ENCODE measurements at places on chromosomes 7 and 10.

DNA sequence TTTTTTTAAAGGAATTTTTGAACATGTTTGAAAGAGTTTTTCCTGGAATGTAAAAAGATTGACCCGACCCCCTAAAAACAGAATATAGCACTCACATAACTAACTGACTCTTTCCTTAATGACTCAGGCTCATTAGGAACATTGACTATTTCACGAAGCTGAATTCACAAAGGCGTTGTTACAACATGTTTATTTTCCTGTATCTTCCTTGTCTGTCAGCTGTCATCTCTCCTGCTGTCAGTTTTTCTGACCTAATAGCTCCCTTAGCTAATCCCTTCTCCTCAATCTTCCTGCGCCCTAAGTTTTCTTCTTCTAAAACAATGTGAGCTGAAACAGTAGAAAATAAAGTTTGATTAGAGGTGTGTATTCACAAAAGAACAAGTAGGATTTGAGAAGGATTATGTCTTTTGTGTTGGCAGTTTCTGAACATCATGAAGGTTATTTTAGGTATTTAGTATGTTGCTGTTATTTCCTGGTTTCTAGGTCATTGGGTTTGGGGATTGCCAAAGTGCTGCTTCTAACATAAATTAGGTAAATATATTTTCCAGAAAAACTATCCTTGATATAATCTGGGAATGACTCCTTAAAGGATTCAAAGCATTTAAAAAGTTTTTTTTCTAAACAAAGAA, 4.6 kb upstream of the MDFIC start:
- DNase-seq = no peak

DNA sequence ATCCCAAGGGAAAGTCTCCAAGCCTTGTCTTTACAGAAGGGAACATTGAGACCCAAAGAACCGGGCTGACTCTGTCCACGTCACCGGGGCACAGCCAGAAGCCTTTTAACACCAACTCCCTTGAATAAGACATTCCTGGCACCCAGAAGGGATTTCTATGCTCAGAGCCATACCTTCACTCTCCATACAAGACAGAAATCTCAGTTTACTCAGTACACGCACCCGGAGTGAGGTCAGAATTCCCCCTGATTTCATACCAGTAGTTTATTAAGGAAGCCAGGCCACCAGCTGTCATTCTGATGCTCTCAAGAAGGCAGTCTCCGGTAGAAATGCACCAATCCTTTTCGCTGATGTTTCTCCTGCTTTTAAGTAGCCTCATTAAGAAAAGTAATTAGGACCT, 134.2 kb upstream of the KCNMA1 start:
- DNase-seq = no peak

DNA sequence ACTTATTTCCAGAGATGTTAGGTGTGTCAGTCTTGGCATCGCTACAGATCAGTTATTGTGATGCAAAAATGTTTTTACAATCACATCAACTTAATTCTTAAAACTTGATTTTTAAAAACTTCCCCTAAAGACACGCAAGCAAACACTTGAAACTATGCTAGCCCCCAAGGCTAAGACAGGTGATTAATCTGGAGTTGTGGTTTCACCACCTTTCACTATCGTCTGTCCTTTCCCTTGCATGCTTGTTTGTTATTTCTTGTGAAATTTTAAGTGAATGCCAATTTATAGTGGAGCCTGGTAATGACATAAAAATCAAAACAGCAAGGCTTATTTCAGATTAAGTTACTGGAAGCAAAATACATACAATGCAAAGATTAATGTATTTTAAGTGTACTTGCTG, 70.4 kb downstream of the SLC35B4 start:
- no peak for DNase-seq

GRCh38 chr7:147089051-147089461, 972.5 kb downstream of the CNTNAP2 start:
- no peak for DNase-seq

DNA sequence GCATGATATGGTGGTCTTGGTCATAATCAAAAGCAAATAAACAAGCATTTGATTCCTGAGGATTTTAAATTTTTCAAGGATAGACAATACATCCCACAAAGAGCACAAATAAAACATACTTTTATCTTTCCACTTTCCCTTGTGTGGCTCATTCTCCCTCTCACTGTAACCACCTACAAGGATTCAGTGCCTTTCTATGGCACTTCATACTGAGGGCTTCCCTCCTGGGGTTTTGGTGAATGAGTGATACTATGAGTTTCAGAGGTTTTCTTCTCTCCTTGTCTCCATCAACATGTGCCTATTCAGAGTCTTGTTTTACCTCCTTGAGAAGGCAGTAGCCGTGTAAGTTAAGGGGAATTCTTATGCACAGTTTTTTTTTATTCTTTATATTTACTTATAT, 296.0 kb upstream of the TEX47 start:
- no peak for DNase-seq

DNA sequence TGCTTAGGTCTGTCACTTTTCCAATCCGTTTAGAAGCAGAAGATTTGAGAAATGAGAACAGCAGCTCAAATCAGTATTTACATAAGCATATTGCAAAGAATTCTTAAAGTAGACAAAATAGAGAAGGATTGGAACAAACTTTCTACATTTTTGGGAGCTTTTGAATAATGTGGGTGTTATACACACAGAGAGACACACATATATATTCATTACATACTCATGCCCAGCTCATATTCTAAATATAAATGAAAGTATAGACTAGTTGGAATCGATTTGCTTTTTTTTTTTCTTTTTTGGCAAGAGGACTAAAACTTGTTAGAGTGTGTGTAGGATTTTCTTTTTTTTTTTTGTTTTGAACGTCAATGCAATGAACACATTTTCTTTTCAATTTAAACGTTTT, 538.9 kb downstream of the AUTS2 start:
- DNase-seq = no peak

- no peak for DNase-seq
Measured at GRCh38 chr10:69712342-69712741, 82.3 kb downstream of the FAM241B start.

DNA sequence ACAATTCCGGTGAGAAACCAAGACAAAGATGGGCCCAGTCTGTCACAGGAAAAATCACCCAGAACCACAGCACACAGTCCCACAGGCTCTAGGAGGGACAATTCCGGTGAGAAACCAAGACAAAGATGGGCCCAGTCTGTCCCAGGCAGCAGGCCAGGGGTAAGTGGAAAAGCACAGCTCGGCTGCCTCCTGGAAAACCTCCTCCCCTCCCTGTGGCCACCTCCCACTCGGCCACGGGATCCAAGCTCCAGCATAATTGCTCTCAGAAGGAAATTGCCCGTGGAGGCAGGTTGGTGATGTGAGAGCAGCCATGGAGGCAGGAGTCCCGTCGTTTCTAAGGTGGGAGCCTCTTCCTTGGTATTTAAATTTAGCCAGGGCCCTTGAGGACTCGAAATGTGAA, 95.7 kb downstream of the PLXNA4 start:
- DNase-seq = no peak

- no peak for DNase-seq
Measured at GRCh38 chr7:54985426-54986330, 33.1 kb upstream of the EGFR start.

GRCh38 chr7:83162402-83163256, at the start of gene PCLO:
PCLO (minus strand) TSS chr7:83162884; CDS start chr7:83162592, 292 bp downstream.
- DNase-seq = peak; percentile 97

- DNase-seq = no peak
Measured at GRCh38 chr10:22853906-22854447, 73.9 kb upstream of the ARMC3 start.

DNA sequence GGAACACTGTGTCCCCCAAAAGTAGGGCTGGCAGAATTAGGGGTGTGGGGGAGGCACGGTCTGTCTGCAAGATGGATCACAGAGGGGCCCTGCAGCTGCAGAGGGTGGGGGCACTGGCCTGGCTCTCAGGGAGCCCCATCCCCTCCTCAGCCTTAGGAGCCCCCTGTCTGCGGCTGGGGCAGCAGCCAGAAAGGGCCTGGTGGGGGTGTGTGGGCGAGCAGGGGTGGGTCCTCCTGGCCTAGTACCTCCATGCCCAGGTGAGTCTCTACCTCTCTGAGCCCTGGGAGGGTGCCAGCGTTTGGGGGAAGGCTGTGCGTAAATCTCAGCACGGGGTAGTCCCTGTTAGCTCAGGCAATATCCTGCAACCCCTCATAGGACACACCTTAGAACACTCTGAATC, 280.5 kb upstream of the PPP2R2D start:
- no peak for DNase-seq

- DNase-seq = no peak
Measured at GRCh38 chr10:3828404-3829155, 43.6 kb upstream of the KLF6 start.

GRCh38 chr10:132574783-132575319, 37.3 kb downstream of the INPP5A start:
- DNase-seq = no peak

DNA sequence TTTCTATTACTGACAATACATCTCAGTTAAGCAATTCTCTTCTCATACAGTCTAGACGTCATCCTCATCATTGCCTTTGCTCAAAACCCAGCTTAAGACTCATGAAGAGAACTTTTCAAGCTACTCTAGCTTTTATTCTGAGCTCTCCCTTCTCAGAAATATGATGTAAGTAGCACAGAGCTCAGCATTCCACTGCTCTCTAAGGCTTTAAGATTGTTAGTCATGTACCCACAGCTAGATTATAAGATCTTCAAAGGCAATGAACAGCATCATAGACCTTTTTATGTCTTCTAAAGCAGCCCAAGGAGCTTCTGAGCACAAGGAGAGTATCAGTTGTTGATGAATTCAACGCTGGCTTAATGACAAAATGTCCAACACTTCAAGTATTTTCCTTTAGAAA, 119.3 kb downstream of the NRP1 start:
- DNase-seq = no peak
